Mammary epithelial cell (primary cell): ENCODE measurements at places on chromosomes 7 and 10. TPM values are rescaled to one million over a fixed set of nuclear protein-coding genes. Genes with fewer than 3 reads are reported as not detected.

GRCh38 chr7:100875356-100875751, 451 bp downstream of the SRRT start:
- DNase-seq = peak; percentile 27

DNA sequence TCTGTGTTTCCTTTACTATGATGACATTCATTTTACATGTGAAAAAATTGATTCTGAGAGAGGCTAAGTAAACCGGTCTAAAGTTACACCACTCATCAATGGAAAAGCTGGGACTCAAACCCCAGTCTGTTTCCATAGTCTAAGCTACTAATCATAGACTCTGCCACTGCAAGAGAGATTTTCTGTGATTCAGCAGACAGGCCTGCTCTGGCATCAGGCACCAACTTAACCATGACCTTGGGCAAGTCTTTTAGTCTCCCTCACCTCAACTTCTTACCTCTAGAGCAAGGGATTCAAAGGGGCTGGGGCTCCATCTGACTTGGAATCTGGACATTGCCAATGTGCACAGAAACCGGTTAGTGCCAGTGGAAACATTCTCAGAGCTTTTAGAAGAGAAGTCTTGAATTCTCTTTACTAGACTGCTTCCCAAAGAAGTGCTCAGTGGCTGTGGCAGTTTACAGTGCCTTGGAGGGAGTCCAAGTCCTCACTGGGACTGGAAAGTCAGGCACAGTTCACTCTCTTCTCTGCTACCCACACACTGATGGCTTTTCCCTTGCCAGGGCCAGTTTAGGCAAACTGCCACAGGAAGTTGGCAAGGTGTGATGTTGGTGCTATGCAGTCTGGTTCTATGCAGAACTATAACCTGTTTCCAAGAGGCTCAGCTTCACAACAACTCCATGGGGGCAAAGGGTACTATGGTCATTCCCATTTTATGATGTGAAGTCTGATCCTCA, 4.5 kb upstream of the BLNK start:
- no peak for DNase-seq

DNA sequence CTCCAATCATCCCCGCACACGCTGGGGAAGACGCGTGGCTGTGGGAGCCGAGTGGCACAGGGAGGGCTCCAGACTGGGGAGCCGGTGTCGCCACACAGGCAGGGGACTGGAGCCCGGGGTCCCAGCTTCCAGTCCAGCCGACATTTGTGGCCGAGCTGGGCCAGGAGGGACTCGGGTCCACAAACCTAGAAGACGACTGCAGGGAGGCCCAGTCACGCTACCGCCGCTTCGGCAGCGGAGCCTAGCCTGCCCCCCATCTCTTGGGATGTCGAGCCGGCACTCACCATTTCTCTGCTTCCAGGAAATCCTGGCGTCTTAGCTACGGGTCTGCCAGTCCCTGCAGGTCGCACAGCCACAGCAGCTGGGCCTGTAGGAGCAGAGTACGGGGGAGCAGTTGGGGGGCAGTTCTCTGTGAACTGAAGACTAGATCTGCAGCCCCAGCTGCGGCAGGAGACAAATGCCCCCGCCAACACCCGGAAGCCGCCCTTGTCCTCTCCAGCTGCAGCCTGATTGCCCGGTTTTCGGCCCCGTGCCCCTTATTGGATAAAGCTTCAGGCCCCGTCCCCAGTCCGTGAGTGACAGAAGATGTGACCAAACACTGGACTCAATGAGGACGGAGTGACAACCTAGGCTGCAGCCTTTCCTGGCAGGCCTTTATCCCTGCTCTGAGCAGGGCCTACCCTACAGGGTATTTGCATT, 270.7 kb downstream of the ZNF33B start:
- peak; percentile 94 for DNase-seq

DNA sequence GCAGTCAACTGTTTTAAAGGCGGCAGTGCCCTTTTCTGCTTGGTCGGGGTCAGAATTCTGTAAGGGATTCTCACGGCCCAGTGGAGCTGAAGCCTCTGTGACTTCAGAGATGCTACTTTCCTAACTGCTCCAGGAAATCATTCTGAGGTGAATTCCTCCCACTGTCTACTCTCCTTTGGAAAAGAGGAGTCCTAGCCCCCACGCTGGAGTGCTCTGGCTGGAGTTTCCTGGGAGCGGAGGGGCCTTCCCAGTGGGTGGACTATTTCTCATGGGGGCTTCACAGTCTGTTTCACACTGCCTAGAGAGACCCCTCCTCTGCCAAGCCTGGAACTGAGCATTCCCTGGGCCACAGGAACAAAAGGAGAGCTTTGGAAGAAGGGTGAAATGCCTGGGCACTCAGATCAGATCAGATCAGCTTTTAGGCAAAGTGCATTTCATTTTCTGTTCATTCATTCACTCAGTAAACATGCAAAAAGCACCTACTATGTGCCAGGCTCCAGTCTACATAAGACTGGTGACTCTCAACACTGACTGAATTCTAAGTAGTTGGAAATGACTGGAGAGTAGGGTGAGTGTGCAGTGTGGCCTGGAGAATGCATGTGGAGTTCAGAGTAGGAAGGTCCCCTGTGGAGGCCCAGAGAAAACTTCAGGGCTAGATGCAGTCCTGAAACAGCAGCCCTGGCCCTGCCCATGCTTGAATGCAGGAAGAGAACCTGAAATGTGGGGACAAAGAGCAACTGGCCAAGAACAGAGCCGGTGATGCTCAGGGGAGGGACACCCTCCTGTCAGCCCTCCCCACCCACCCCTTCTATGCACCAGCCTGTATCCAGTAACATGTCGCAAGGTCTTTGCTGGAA, 12.2 kb downstream of the ZNF488 start:
- DNase-seq = no peak

DNA sequence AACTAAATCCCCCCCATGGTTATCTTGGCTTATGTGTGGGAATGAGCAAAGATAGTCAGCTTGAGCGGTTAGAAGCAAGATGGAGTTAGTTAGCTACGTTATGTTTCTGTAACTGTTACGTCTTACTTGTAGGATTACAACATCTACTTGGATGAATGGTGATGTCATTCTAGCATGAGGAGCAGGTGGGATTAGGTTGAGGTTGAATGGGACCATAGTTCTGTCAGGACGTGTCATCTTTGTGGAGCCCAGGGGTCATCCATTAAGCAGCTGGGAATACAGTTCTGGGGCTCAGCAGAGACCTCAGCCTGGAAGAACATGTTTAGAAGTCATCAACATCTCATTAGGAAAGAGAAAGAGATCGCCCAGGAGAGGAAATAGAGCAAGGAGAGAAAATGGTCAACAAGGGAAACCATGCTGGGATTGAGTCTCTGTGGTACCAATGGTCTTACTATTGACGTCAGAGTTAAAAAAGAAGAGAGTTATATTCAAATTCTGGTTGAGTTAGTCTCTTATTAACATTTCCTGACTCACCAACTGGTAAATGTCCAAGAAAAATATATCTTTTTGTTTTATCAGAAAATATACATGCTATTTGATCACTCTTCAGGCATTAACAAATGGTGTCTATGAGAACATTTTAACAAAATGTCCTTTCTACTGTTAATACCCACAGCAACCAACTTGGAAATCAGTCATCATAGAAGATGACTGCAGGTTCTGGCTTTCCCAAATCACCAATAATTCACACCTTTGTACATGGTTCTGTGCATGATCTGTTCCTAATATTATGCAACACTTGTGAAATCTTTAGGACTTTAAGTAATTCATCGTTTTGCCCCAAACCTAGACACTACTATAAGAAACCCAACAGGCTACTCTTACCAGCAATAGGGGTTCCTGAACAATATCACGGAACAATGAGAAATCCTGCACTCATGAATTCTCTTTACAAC, 96.9 kb downstream of the KIAA1217 start:
- DNase-seq = peak; percentile 17

DNA sequence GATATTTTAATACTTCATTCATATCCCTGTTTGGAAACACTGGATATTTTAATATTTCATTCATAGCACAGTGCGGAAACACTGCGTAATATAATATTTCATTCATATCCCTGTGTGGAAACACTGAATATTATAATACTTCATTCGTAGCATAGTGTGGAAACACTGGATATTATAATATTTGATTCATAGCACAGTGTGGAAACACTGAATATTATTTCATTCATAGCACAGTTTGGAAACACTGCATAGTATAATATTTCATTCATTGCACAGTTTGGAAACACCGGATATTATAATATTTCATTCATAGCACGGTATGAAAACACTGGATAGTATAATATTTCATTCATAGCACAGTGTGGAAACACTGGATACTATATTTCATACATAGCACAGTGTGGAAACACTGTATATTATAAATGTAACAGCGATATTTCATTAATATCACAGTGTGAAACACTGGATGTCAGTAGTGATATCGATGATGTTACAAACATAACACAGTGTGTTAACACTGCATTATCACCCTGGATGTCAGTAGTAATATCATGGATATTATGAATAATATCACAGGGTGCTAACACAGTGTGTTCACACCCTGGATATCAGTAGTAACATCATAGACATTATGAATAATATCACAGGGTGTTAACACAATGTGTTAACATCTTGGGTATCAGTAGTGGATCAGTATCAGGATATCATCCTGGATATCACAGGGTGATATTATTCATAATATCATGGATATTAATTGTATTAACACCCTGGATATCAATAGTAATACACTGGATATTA, 2.9 kb upstream of the TMEM225B start:
- DNase-seq = no peak

- DNase-seq = no peak
Measured at GRCh38 chr10:97096261-97097083, 89.3 kb downstream of the SLIT1 start.

DNA sequence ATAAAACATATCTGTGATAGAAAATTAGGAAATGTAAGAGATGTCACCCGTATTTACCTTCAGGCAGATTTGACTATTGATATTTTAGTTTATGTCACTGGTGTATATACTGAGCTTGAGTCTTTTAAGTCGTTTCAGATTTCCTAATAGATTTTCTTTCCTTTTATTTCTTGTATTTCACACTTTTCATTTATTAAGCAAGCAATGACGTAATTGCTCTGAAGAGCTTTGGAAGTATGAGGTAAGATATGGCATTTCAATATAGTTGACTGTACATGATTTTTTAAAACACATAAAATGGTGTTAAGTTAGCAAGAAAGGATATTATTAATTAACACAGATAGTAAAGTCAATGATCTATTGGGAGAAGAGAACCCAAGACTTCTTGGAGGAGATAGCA, 652.6 kb downstream of the SORCS1 start:
- DNase-seq = no peak

ETV1 gene
- total RNA-seq = 5.4 and 14.9 TPM in 2 replicates

CTNNA3 gene
- not detected for total RNA-seq

GIMAP2 gene
- 1.4 TPM in 1 of 2 replicates, not detected in the other for total RNA-seq

MLXIPL gene
- not detected for total RNA-seq

STEAP4 gene
- 0.47 TPM in 1 of 2 replicates, not detected in the other for total RNA-seq
